ENCODE measurements at places on chromosomes 7 and 10.
A peak's percentile ranks its signal among the peaks of the same experiment; 100 is the strongest.

DNA sequence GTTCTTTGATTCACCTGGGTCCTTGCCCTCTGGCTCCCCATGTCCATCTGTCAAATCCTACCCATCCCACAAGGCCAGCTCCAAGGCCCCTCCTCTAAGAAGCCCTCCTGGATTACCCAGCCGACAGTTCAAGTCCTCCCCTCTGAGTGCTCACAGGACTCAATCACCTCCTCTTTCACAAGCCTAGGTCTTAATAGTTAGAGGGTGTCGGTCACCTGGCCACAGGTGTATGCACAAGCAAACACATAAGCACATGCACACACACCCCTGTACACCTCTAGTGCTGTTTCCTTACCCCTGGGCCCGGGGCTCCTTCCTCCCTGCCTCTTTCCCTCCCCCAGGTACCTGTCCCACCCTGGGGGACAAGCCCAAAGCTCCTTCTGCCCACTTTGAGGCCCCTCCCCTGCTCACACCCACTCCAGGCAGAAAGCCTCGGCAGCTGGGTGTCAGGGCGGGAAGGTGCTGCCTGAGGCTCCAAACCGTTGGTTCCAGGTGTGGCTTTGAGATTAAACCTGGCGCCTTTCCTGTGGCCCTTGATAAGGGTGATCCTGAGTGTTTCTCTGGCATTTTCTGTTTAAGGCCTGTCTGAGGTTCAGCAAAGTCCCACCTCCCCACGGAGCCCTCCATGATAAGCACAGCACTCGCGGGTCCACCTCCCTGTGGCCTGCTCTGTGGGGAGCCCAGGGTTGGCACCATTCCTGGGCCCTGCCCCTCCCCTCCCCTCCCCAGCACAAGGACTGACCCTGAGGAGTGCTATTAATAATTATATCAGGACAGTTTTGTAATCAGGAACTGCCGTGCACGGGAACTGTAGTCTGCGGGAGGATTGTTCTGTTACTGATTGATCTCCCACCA is 14.6 kb upstream of the AQP1 start:
- no peak for DNase-seq

- DNase-seq = no peak
These were observed 268.9 kb upstream of the KLF6 start for GRCh38 chr10:4053940-4054339.

DNA sequence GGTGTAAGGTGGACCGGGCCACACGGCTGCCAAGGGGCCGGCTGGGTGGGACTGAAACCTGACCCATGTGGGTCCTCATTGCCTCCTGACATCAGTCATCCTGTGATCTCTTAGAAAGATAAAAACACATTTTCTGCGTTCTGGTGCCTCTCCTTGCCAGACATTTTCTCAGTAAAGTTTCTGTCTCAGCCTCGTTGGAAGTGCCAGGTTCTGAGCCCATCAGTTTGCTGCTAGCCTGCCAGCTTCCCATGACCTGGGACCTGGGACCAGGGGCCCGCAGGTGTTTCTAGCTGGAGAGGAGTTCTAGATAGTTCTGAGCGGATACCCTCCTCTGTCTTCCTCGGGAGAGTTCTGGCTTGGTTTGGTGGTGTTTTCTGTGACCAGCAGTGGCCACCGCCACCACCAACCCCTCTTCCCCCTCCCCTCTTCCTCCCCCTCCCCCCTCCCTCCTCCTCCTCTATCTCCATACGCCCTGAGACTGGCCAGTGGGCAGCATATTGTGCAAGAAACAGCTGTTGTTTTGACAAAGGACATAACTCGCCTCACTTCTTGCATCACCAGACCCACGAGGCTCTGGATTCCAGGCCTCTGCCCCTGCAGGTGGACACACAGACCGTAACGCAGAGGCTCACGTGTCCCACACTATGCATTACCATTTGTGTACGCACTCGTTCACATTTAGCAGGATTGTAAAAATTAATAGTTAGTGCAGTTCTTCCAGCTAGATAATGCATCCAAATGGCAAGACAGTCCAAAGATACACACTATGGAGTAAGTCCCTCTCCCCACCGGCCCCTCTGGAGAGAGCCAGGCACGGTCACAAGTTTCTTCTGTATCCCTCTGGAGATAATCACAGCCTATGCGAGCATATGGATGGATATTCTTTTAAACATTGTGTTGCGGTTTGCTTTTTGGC is 94.6 kb downstream of the CUX1 start:
- no peak for DNase-seq

- DNase-seq = no peak
These were observed 21.7 kb upstream of the MALSU1 start for GRCh38 chr7:23277359-23277989.

GRCh38 chr10:10421071-10421470 is 596.6 kb upstream of the CELF2 start:
- no peak for DNase-seq

- no peak for DNase-seq
These were observed 8.2 kb downstream of the GSAP start for GRCh38 chr7:77407906-77408305.

DNA sequence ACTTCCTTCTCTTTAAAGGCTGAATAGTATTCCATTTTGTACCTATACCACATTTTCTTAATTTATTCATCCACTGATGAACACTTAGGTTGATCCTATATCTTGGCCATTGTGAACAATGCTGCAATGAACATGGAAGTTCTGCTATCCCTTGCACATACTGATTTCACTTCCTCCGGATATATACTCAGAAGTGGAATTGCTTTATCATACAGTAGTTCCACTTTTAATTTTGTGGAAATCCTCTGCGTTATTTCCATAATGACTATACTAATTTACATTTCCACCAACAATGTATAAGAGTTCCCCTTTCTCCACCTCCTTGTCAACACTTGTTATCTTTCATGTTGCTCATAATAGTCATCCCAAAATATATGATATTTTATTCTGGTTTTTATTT is 312.6 kb downstream of the PLXDC2 start:
- DNase-seq = no peak

DNA sequence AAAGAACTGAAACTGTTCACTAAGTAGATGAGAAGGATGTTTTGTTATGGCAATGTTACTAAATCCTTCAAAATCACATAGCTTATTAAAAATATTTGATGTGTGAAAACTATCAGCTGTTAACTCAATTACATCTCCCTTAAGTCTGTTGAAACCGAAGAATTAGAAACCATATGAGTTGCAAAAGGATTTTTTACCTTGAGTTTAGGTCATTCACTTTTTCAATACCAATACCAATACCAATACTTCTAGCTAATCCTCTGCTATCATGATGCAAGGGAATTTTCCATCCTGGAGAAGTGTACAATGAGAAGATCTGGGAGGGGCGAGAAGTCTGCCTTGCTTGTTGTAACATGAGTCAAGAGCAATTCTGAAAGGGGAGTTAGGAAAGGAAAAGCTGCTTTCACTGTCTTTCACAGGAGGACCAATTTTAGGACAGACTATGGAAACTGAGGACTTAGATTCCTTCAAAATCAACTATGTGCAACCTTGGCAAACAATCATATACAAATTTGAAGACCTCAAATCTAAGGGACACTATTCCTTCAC is 199.7 kb downstream of the IMMP2L start:
- no peak for DNase-seq

- no peak for DNase-seq
These were observed 3.9 kb downstream of the PPP1R17 start for GRCh38 chr7:31690935-31691334.

GRCh38 chr10:79162861-79163665 is 94.3 kb downstream of the ZMIZ1 start:
- DNase-seq = no peak

- DNase-seq = no peak
These were observed 860 bp downstream of the RPP30 start for GRCh38 chr10:90872648-90873020.

DNA sequence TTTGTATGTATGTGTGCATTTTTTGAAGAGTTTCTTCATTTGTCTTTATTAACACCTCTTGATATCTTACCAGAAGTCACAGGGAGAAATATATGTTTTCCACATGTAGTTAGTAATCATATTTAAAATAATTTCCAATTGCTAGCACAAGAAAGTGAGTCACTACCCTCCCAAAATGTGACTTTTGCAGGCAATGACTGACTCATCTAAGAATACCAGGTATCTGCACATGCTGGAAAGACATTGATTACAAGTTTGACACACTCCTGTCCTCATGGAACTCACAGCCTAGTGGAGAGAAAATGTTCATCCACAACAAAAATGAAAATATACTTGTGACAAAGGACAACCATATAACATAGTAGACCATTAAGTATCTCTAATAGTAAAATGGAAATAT is 82.9 kb downstream of the SEMA3D start:
- no peak for DNase-seq

- no peak for DNase-seq
These were observed 261.2 kb downstream of the GLI3 start for GRCh38 chr7:41975849-41976248.

GRCh38 chr7:24788961-24789576 is 31.8 kb upstream of the GSDME start:
- DNase-seq = no peak

- DNase-seq = no peak
These were observed 40.2 kb upstream of the PROSER2 start for GRCh38 chr10:11782793-11783557.

- no peak for DNase-seq
These were observed 116.2 kb downstream of the LSMEM1 start for GRCh38 chr7:112596981-112597380.

- no peak for DNase-seq
These were observed 812 bp downstream of the DOCK1 start for GRCh38 chr10:126905776-126906703.

DNA sequence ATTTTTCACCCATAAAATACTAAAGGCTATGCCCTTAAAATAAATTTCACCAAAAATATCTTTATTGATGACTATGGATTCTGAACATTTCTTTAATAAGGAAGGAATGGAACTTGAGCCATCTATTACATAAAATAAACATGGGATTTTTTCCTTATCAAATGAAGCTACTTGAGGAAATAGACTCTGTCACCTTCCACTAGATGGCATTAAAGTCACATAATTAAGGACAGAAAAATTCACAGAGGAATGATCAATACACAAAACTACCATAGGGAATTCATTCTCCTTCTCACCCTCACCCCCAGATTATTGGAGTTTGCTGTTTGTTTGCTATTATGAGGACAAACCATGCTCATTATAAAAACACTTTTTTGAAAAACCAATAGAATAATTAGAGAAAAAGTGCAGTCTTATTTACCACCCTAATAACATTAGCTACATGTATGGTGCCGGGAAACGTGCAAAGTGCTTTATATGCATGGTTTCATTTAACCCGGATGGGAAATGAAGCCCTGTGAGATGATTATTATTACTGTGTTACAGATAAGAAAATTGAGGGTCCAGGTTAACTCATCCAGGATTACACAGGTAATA is 21.1 kb upstream of the FOXI2 start:
- no peak for DNase-seq

- DNase-seq = no peak
These were observed 14.7 kb downstream of the ITIH2 start for GRCh38 chr10:7717767-7718166.

DNA sequence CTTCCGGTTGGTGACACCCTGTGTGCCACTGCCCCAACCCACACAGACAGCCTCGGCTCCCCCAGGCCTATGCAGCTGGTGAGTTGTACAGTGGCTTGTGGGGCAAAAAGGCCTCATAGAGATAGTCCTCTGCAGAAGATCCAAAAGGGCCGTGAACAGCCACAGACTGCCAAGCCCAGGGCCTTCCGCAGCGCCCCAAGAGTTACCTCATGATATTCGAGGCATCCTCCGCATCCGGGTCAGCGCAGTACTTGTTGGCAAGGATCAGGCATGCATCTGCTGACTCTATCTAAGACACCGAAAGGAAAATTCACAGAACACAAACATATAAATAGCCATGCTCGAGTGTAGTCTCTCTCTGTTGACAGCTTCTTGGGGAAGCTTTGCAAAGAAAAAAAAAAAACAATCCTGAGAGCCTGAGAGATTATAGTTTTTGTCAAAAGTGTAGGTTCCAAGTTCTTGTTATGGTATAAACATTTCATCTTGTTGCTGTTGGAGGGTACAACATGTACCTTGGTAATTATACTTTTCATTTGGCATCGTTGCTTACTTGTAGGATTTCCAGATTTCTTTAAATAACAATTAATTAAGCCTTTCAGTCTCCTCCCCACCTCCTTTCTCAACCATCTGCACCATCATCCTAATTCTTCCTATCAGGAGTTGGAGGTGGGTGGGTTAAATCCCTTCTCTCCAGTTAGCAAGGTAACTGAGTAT is 553.0 kb downstream of the KCNMA1 start:
- peak; percentile 87 for DNase-seq

DNA sequence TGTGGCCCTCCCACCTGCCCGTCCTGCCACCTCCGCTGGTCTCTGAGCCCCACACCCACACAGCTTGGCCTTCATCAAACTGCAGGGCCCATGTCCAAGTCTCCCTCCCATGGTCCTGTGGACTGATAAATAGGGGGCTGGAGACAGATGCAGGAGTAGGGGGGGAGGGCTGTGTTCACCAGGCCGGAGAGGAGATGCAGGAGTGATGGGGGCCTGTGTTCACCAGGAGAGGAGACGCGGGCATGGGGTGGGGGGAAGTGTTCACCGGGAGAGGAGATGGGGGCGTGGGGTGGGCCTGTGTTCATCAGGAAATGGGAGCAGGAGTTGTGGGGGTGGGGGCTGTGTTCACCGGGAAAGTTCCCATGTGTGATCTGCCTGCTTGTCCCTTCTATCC is 37.0 kb downstream of the JAKMIP3 start:
- DNase-seq = no peak

DNA sequence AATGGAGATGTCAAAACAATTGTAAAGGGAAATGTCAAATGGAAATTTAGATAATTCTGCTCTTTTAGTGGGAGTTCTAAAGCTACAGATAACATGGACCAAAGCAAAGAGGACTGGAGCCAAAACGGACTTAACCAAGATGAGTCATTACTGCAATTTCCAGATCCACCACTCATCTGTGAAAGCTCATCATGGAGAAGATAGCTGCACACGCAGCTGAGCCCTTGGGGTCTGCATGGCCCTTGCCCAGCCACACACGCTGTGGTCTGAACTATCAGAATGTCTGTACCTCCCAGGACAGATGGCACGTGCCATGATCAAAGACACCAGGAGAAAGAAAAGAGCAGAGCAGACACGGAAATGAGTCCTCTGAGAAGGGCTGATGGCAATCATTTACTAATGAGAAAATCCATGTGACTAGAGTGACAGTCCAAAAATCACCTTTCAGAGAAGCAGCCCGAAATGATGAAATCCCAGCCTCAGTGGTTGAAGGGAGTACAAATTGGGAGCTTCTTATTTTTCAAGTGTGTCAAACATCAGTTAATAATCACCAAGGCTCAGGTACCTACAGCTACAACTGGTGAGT is 177.9 kb upstream of the MGMT start:
- no peak for DNase-seq

GRCh38 chr10:124886195-124886594 is 55.7 kb upstream of the ZRANB1 start:
- no peak for DNase-seq

Measured in posterior cingulate gyrus (tissue), 11 donors.